ENCODE measurements at places on chromosomes 2 and 18. TPM values are rescaled to one million over a fixed set of nuclear protein-coding genes. Genes with fewer than 3 reads are reported as not detected.

- peaks cover 5% of the 10 kb centered on the region for H3K36me3 ChIP-seq
- peak overlapping the region; percentile 50 for H3K27ac ChIP-seq
- H3K27me3 ChIP-seq, result peaks cover 14% of the 10 kb centered on the region
- DNase-seq, result no peak
Measured at GRCh38 chr18:48356909-48357631, 52.1 kb downstream of the ZBTB7C start.

- H3K4me1 ChIP-seq, result peaks cover 14% of the 10 kb centered on the region
- peaks cover 4% of the 10 kb centered on the region for H3K27me3 ChIP-seq
- no peak for DNase-seq
- H3K36me3 ChIP-seq, result no peaks in the 10 kb centered on the region
- H3K4me3 ChIP-seq, result no peak overlapping the region
- H3K27ac ChIP-seq, result no peak overlapping the region
Measured at GRCh38 chr18:55605733-55606338, 17.8 kb upstream of the TCF4 start.

DNA sequence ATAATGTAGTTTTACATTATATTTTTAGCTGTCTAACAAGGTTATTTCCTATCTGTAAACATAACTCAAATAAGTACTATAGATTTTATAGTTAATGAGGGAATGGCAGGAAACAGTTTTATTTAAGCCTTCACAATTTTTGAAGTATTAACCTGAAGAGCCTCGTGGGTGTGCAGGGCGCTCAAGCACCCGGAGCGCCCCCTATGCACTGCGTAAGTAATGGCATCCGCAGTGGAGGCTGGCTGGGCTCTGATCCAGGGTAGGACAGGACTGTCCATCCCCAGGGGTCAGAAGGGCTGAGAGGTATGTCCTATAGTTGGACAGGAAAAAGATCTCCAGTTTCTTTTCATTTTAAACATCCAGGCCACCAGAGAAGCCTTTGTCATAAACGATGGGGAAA lies 8.2 kb upstream of the GBX2 start:
- H3K4me1 ChIP-seq, result peaks cover 15% of the 10 kb centered on the region
- H3K4me3 ChIP-seq, result peak overlapping the region; percentile 34
- DNase-seq, result peak; percentile 64
- no peak overlapping the region for H3K27ac ChIP-seq
- H3K36me3 ChIP-seq, result no peaks in the 10 kb centered on the region

GRCh38 chr2:26982102-26982742 lies 11.8 kb downstream of the MAPRE3 start:
- H3K4me1 ChIP-seq, result no peaks in the 10 kb centered on the region
- H3K4me3 ChIP-seq, result no peak overlapping the region
- no peak overlapping the region for H3K27ac ChIP-seq
- peak; percentile 32 for DNase-seq

GRCh38 chr2:241189856-241190201 lies 1.4 kb downstream of the ANO7 start:
- no peak for DNase-seq
- H3K4me1 ChIP-seq, result no peaks in the 10 kb centered on the region
- H3K4me3 ChIP-seq, result no peak overlapping the region
- no peak overlapping the region for H3K27ac ChIP-seq
- H3K36me3 ChIP-seq, result no peaks in the 10 kb centered on the region

DNA sequence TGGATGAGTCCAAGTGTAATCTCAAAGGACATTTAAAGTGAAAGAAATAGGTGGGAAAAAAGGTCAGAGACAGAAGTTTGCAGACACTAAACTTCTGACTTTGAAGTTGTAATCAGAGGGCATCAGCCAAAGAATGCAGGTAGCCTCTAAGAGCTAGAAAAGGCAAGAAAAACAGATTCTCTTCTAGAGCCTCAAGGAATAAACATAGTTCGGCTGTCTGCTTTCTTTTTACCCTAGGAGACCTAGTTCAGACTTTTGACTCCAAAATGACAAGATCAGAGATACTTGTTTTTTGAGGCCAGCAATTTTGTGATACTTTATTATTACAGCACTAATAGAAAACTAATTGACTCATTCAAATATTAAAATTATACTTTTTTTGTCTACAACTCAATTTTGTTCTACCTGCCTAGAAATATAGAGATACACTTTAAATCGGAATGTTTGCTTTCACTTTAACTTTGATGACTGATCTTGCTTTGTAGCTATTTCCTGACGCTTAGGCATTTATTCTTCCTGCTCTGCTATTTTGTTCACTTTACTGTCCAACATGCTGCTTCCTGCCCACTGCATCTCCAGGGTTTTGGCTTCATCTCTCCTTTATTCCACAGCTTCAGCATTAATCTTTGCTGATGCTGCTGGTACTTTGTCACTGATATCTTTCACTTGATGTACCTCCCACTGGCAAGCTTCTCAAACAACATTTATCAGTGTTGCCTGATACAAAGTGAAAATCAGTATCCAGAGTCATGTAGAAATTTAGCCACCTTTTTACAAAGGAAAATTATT lies 272.5 kb downstream of the DSEL start:
- H3K27ac ChIP-seq, result no peak overlapping the region
- H3K4me1 ChIP-seq, result no peaks in the 10 kb centered on the region
- DNase-seq, result no peak
- H3K36me3 ChIP-seq, result no peaks in the 10 kb centered on the region
- H3K4me3 ChIP-seq, result no peak overlapping the region

GRCh38 chr18:23852236-23853045 lies 162.1 kb upstream of the TTC39C start:
- H3K4me3 ChIP-seq, result no peak overlapping the region
- DNase-seq, result no peak
- H3K27me3 ChIP-seq, result peaks cover 7% of the 10 kb centered on the region

DNA sequence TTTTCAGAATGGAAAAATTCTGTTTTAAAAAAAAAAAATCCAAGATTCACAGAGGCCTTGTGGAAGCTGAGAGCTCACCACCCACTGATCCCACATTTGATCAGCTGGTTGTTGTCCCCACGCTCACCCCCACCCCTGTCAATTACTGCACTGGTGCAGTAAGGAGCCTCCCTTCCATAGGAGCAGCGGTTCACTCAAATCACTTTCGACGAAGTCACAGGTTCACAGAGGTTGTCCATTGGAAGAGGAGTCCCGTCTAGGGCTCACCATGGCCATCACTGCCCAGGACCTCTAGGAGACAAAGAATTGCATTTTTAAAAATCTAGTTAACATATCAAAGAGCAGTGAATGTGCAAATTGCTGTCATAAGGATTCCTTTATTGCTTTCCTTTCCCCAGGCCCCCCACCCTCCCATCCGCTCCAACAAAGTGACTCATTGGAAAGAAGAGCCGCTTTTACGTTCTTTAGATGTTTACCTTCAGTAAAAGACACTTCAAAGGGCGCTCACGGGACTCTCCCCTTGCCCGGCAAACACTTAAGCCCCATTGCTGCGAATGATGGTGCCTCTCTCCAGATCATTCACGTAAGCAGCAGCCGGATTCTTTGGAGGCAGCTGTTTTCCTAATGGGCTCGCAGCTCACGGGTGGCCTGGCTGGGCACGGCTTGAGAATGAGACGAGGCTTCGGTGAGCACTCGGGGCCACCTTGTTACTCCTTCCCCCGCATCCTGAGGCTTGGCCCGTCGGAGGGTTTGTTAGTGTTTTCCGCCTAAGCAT lies 165.5 kb upstream of the SALL3 start:
- peaks cover 4% of the 10 kb centered on the region for H3K36me3 ChIP-seq
- no peak overlapping the region for H3K4me3 ChIP-seq
- peaks cover 6% of the 10 kb centered on the region for H3K27me3 ChIP-seq

- DNase-seq, result no peak
- H3K36me3 ChIP-seq, result no peaks in the 10 kb centered on the region
- H3K27me3 ChIP-seq, result peaks cover 3% of the 10 kb centered on the region
- no peak overlapping the region for H3K4me3 ChIP-seq
- no peak overlapping the region for H3K27ac ChIP-seq
Measured at GRCh38 chr2:25145803-25146202, 22.6 kb downstream of the POMC start.

- H3K36me3 ChIP-seq, result no peaks in the 10 kb centered on the region
- peaks cover 17% of the 10 kb centered on the region for H3K27me3 ChIP-seq
- peak overlapping the region; percentile 26 for H3K27ac ChIP-seq
- peaks cover 28% of the 10 kb centered on the region for H3K4me1 ChIP-seq
- no peak for DNase-seq
- H3K4me3 ChIP-seq, result peak overlapping the region; percentile 92
Measured at GRCh38 chr2:20650393-20650876, 463 bp downstream of the HS1BP3 start.

DNA sequence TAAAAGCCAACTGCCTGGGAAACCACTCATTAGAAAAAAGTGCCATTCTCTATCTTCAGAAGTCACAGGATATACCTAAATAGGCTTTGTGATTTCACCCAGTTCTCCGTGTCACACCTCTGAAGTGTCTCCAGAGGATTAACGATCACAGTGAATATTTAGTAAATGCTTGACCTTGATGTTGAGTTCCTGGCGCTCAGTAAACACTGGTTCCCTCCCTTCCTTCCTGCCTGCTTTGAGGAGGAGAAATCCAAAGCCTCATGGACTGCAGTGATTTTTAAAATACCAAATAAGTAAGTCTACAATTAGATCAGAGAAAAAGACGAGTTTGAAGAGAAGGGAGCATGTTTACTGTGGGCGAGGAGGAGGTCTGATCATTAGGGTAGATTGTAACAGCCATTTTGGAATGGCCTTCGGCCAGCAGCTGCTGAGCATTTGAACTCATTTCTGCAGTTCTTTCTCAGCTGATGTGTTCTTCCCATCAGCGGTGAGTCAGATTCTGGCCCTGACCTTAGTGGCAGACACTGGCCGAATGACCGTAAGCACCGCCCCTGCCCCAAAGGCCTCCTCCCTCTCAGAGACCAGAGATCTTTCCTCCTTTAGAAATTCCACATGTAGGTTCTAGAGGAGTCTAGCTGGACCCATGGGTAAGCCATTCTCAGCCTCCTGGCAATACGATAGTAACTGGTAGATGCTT lies 62.1 kb upstream of the SLC16A14 start:
- H3K27me3 ChIP-seq, result peaks cover 4% of the 10 kb centered on the region
- H3K36me3 ChIP-seq, result no peaks in the 10 kb centered on the region
- DNase-seq, result no peak
- H3K4me1 ChIP-seq, result peaks cover 11% of the 10 kb centered on the region

- DNase-seq, result peak; percentile 75
- H3K27ac ChIP-seq, result peak overlapping the region; percentile 96
- peaks cover 28% of the 10 kb centered on the region for H3K4me1 ChIP-seq
- peaks cover 5% of the 10 kb centered on the region for H3K36me3 ChIP-seq
- H3K27me3 ChIP-seq, result peaks cover 7% of the 10 kb centered on the region
Measured at GRCh38 chr18:10041180-10041579, 127.4 kb downstream of the VAPA start.

DNA sequence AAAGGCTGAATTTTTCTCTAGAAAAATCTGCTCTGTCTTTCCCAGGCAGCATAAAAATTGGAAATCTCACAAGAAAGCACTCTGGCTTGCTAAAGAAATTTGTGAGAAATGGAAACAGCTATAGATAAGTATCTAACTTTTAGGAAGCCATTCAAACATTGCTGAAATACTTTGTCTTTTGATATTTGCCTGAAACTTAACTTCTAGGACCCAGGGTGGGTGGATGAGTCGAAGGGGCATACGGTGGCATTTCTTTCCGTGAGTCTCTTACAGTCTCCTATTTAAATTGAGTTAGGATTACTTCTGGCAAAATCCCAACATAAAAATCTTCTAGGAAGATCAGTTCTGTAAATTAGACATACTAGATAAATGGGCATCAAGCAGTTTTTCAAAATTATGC lies 532 bp upstream of the COL3A1 start:
- H3K27ac ChIP-seq, result no peak overlapping the region
- DNase-seq, result no peak
- H3K36me3 ChIP-seq, result no peaks in the 10 kb centered on the region
- peaks cover 3% of the 10 kb centered on the region for H3K4me1 ChIP-seq
- no peak overlapping the region for H3K4me3 ChIP-seq

- DNase-seq, result no peak
- H3K4me3 ChIP-seq, result no peak overlapping the region
- peaks cover 5% of the 10 kb centered on the region for H3K36me3 ChIP-seq
- no peak overlapping the region for H3K27ac ChIP-seq
Measured at GRCh38 chr2:30641765-30642345, 165.4 kb downstream of the CAPN13 start.

GRCh38 chr2:70936979-70937811 lies 1.5 kb downstream of the ATP6V1B1 start:
- no peak overlapping the region for H3K27ac ChIP-seq
- H3K27me3 ChIP-seq, result peaks cover 12% of the 10 kb centered on the region
- no peaks in the 10 kb centered on the region for H3K36me3 ChIP-seq
- peaks cover 5% of the 10 kb centered on the region for H3K4me1 ChIP-seq
- no peak overlapping the region for H3K4me3 ChIP-seq

DNA sequence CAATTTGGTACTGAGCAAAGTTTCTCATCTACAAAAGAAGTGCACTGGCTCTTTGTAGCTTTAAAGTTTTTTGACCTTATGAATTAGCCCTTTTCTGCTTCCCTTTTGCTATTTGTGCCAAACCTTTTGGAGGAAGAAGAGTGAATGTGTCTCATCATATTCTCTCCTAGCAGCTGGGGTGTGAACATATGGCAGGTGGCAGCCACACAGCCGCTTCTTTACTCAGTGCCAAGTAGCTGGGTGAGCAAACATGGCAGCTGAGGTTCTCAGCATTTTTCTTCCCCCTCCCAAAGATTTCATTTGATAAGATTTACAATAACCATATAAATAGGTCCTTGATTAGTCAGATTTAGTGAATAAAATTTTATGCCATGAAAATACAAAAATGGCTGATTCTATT lies 46.7 kb upstream of the STK17B start:
- H3K36me3 ChIP-seq, result peaks cover 9% of the 10 kb centered on the region
- H3K4me1 ChIP-seq, result no peaks in the 10 kb centered on the region
- no peak overlapping the region for H3K27ac ChIP-seq
- no peak for DNase-seq
- H3K4me3 ChIP-seq, result no peak overlapping the region
- H3K27me3 ChIP-seq, result no peaks in the 10 kb centered on the region

DNA sequence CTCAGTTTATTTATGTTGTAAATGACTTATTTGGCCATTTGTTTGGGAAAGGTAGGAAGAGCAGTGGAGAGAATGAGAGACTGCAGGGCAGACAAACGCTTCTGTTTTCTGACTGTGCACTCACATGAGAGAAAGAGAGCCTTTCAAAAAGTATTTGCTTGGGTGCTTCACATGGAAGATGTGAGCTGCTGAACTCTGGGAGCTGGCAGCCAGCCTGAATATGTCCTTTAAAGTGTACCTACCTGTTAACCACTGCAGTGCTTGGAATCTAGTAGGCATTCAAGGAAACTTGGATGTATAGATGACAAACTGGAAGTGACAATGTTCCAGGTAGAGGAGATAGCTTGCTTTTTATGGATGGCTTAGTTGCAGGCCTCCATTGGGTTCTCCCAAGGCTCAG lies 68.8 kb downstream of the PTPRM start:
- no peak overlapping the region for H3K4me3 ChIP-seq
- no peaks in the 10 kb centered on the region for H3K27me3 ChIP-seq
- no peak for DNase-seq

GRCh38 chr2:179886-180285 lies 83.9 kb downstream of the SH3YL1 start:
- H3K27ac ChIP-seq, result no peak overlapping the region
- no peak for DNase-seq
- peaks cover 4% of the 10 kb centered on the region for H3K36me3 ChIP-seq
- H3K27me3 ChIP-seq, result no peaks in the 10 kb centered on the region
- peaks cover 2% of the 10 kb centered on the region for H3K4me1 ChIP-seq
- no peak overlapping the region for H3K4me3 ChIP-seq

The CXCR1 gene
- total RNA-seq, result not detected

The LRP2 gene
- total RNA-seq, result not detected

The CPLX4 gene
- total RNA-seq, result not detected

The CDH7 gene
- 1.6 TPM for total RNA-seq

The DNER gene
- total RNA-seq, result 36.0 TPM

The PTRHD1 gene
- 25.2 TPM for total RNA-seq

The RAX gene
- not detected for total RNA-seq

The LOXL3 gene
- 64.2 TPM for total RNA-seq

The CNRIP1 gene
- total RNA-seq, result 28.0 TPM

The FLACC1 gene
- 1.2 TPM for total RNA-seq

Data from glutamatergic neuron (in vitro differentiated cells).